ENCODE measurements at places on chromosomes 4 and X. TPM values are rescaled to one million over a fixed set of nuclear protein-coding genes. Genes with fewer than 3 reads are reported as not detected.

DNA sequence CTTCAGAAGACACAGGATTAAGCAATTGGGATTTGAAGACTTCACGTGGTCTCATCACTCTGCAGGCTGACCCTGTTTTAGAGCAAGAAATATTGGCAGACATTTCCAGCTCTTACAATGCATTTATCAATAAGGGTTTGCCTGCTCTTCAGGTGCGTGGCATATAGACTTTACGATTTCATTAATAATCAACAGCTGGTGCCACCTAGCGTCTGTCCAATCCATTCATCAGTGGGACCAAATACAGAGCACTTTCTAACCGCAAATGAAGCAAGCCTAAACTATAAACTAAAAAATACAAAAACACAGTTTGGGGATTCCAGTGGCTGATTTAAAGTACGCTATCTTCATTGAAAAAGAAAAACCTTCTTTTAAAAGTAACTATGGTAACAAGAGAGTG is 125.4 kb upstream of the DMD start:
- H3K27ac ChIP-seq: no peak overlapping the region
- no peak overlapping the region for H3K4me3 ChIP-seq
- H3K27me3 ChIP-seq: no peaks in the 10 kb centered on the region
- no peaks in the 10 kb centered on the region for H3K4me1 ChIP-seq

GRCh38 chr4:165299399-165300060 is 27.9 kb upstream of the MSMO1 start:
- H3K27me3 ChIP-seq: no peaks in the 10 kb centered on the region
- no peaks in the 10 kb centered on the region for H3K4me1 ChIP-seq
- no peak overlapping the region for H3K27ac ChIP-seq
- DNase-seq: no peak
- no peak overlapping the region for H3K4me3 ChIP-seq

- H3K27ac ChIP-seq: no peak overlapping the region
- H3K36me3 ChIP-seq: no peaks in the 10 kb centered on the region
- no peaks in the 10 kb centered on the region for H3K27me3 ChIP-seq
- H3K4me1 ChIP-seq: peaks cover 16% of the 10 kb centered on the region
- DNase-seq: peak; percentile 86
Measured at GRCh38 chr4:184282251-184282713, 64.6 kb upstream of the ENPP6 start.

DNA sequence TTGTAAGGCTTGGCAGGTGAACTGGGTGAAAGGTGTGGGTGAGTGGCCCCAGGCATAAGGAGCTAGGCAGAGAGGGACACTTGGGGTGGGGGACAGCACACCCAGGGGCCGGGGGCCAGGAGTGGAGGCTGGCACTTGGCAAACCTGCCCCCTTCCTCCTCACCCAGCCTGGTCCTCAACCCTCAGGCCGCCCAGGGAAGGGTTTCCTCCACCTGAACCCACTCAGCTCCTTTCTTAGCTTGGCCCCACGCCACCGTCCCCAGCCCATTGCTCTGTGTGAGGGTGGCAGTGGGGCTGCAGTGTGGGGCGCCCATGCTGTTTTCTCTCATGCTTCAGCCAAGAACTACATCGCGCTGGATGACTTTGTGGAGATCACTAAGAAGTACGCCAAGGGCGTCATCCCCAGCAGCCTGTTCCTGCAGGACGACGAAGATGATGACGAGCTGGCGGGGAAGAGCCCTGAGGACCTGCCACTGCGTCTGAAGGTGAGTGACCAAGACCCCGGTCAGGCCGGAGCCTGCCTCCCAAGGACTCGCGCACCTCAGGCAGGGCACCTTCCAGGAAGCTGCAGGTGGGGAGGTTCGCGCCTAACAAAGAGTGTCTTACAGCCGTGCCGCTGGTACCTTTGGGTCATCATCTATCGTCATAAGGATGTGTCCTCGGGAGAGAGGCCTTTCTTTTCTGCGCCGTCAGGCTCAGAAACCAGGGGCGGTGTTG is 25.2 kb downstream of the WFS1 start:
- no peak overlapping the region for H3K27ac ChIP-seq
- H3K36me3 ChIP-seq: peaks cover 35% of the 10 kb centered on the region
- H3K27me3 ChIP-seq: no peaks in the 10 kb centered on the region
- DNase-seq: no peak
- H3K4me1 ChIP-seq: no peaks in the 10 kb centered on the region

DNA sequence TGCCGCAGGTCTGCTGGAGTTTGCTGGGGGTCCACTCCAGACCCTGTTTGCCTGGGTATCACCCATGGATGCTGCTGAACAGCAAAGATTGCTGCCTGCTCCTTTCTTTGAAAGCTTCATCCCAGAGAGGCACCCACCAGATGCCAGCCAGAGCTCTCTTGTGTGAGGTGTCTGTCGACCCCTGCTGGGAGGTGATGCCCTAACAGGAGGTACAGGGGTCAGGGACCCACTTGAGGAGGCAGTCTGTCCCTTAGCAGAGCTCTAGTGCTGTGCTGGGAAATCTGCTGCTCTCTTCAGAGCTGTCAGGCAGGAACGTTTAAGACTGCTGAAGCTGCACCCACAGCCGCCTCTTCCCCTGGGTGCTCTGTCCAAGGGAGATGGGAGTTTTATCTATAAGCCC is 162.7 kb downstream of the NAF1 start:
- no peak for DNase-seq
- H3K36me3 ChIP-seq: no peaks in the 10 kb centered on the region
- H3K4me1 ChIP-seq: no peaks in the 10 kb centered on the region

DNA sequence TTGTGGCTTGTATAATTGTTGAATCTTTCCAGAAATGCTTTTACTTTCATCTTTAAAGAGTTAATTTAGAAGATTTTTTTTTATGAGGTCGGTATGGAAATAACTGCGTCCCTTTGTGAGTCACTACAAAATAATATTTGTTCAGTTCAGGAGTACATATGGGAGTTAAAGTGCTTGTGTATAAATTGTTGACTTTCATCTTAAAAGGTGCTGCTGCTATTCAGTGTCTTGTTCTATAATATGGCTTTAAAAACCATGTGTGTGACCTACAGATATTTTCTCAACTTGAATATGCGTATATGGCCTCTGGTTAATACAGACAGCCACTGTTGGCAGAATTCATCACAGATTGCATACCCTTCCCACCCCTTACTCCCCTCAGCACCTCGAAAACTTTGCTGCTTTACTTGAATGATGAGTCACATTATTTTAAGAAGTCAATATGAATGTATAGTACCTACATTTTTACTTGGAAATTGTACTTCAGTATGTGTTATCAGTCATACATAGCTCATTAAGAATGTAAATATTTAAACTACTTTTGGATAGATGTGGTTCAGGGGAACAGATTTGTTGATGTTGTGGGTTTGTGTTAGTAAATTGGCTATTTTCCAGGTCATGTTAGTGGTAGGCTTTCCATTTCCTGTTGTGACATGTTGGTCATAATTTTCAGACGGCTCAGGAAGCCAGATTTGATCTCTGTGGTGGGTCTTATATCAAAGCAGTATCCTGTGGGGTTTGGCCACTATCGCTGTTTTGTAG is 1.5 kb downstream of the CLCN3 start:
- H3K4me1 ChIP-seq: peaks cover 39% of the 10 kb centered on the region
- H3K4me3 ChIP-seq: peak overlapping the region; percentile 71
- H3K36me3 ChIP-seq: no peaks in the 10 kb centered on the region

DNA sequence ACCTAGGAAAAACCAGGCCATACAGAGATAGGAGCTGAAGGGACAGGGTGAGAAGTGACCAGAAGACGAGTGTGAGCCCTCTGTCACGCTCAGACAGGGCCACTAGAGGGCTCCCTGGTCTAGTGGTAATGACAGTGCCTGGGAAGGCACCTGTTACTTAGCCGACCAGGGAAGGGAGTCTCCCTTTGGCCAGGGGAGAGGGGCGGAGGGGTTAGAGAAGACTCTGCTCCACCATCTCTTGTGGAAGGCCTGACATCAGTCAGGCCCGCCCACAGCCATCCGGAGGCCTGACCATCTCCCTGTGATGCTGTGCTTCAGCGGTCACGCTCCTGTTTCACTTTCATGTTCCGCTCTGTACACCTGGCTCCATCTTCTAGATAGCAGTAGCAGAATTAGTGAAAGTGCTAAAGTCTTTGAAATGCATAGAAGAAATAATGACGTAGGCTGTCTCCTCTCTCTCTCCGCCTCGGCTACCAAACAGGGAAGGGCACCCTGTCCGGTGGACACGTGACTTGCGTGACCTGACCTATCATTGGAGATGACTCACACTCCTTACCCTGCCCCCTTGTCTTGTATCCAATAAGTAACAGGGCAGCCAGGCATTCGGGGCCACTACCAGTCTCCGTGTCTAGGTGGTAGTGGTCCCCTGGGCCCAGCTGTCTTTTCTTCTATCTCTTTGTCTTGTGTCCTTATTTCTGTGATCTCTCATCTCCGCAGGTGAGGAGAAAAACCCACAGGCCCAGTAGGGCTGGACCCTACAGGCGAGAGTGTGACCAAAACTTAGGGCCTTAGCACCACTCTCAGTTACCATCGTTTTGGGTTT is 26.7 kb downstream of the HTT-AS start:
- peak overlapping the region; percentile 34 for H3K4me3 ChIP-seq
- H3K4me1 ChIP-seq: peaks cover 8% of the 10 kb centered on the region
- DNase-seq: no peak
- H3K27me3 ChIP-seq: no peaks in the 10 kb centered on the region
- H3K36me3 ChIP-seq: no peaks in the 10 kb centered on the region
- H3K27ac ChIP-seq: no peak overlapping the region

- H3K27ac ChIP-seq: no peak overlapping the region
- no peaks in the 10 kb centered on the region for H3K36me3 ChIP-seq
- H3K4me1 ChIP-seq: peaks cover 6% of the 10 kb centered on the region
- no peaks in the 10 kb centered on the region for H3K27me3 ChIP-seq
- no peak for DNase-seq
Measured at GRCh38 chr4:173217727-173218126, 49.1 kb downstream of the GALNT7 start.

DNA sequence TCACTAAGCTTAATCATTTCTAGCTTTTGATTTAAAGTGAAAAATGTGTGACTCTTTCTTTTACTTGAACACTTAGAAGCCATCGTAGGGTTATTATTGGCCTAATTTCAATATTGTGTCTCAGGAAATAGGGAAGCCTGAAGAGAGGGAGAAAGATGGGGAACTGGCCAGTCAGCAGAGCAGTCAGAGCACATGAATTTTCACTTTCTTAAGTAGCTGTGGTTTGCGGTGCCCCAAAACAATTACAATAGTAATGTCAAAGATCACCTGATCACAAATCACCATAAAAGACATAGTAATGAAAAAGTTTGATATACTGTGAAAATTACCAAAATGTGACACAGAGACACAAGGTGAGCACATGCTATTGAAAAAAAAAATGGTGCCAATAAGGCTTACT is 45.5 kb downstream of the CENPC start:
- no peaks in the 10 kb centered on the region for H3K4me1 ChIP-seq
- no peak overlapping the region for H3K4me3 ChIP-seq
- DNase-seq: no peak
- no peak overlapping the region for H3K27ac ChIP-seq
- H3K27me3 ChIP-seq: no peaks in the 10 kb centered on the region

DNA sequence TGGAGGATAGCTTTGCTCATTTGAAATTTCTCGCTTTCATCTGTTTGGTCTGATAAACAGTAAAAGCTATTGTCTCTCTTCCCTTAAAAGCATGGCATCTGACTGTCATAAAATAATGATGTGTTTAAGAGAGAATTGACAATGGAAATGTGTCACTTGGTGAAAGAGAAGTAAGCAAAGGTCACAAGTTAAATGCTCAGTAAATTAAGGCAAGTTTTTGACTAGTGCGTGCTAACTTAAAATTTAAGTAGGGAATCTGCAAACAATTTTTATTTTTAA is 161.6 kb upstream of the ANKRD50 start:
- no peak overlapping the region for H3K27ac ChIP-seq
- DNase-seq: no peak
- H3K4me1 ChIP-seq: no peaks in the 10 kb centered on the region

DNA sequence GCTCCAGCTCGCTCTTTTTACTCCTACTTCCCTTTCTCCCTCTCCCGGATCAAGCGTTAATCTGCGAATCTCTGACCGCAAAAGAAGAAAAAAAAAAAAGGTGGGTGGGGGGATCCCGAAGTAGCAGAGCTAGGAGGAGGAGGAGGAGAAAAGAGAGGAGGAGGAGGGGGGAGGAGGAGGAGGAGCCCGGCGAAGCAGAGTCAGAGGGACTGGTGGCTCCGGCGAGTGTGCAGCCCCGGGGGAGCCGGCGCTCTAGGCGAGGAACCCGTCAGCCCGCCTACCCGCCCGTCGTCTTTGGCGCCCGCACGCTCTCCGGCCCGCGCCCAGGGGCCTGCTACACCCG is at the start of gene NHSL2:
Gene NHSL2, plus strand, starts transcription at position 203 of the 343 bp plus-strand sequence.
- peak within 1 kb of the TSS; percentile 49 for H3K27ac ChIP-seq
- H3K4me3 ChIP-seq: peak within 1 kb of the TSS; percentile 60
- no peak for DNase-seq

- no peak for DNase-seq
- no peaks in the 10 kb centered on the region for H3K36me3 ChIP-seq
- no peak overlapping the region for H3K4me3 ChIP-seq
- H3K27me3 ChIP-seq: no peaks in the 10 kb centered on the region
- H3K27ac ChIP-seq: no peak overlapping the region
Measured at GRCh38 chrX:12614266-12614665, 176.9 kb upstream of the PRPS2 start.

DNA sequence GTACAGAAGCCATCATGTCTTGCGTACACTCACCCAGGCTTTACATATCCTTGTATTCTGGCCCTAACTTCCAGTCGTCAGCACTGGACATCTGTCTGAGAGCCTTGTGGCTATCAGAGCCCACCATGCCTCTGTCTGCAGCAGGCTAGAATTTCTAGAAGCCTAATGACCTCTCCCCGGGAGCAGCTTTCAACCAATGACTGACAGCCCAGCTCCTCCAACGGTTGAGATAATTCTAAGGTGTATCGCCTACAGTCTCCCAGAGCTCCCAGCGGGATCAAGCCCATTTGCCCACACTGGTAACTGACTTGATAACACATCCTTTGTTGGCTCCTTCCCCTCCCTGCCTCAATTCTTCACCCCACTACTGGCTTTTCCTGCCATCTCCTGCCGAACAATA is 562.8 kb downstream of the BCOR start:
- H3K36me3 ChIP-seq: no peaks in the 10 kb centered on the region
- H3K4me1 ChIP-seq: no peaks in the 10 kb centered on the region
- H3K27ac ChIP-seq: no peak overlapping the region
- no peaks in the 10 kb centered on the region for H3K27me3 ChIP-seq
- no peak overlapping the region for H3K4me3 ChIP-seq
- no peak for DNase-seq

GRCh38 chrX:149453030-149453429 is 52.1 kb downstream of the IDS start:
- H3K4me3 ChIP-seq: no peak overlapping the region
- no peak overlapping the region for H3K27ac ChIP-seq
- H3K4me1 ChIP-seq: no peaks in the 10 kb centered on the region
- H3K36me3 ChIP-seq: no peaks in the 10 kb centered on the region
- no peak for DNase-seq
- H3K27me3 ChIP-seq: no peaks in the 10 kb centered on the region

GRCh38 chr4:105644257-105644656 is 64.2 kb downstream of the INTS12 start:
- H3K36me3 ChIP-seq: no peaks in the 10 kb centered on the region
- no peak overlapping the region for H3K4me3 ChIP-seq
- no peak for DNase-seq
- no peak overlapping the region for H3K27ac ChIP-seq
- H3K4me1 ChIP-seq: no peaks in the 10 kb centered on the region

- no peaks in the 10 kb centered on the region for H3K27me3 ChIP-seq
- no peak for DNase-seq
- H3K27ac ChIP-seq: no peak overlapping the region
- no peak overlapping the region for H3K4me3 ChIP-seq
- no peaks in the 10 kb centered on the region for H3K36me3 ChIP-seq
Measured at GRCh38 chr4:92035666-92036065, 268.1 kb upstream of the GRID2 start.

Gene KDR
- total RNA-seq: 67.3 TPM

Gene IL2
- total RNA-seq: not detected

Gene NBDY
- total RNA-seq: 18.3 TPM

All from esophagus muscularis mucosa (tissue), 4 donors.